Psoas muscle (tissue), 8 donors: ENCODE measurements at places on chromosomes 2 and 18. TPM values are rescaled to one million over a fixed set of nuclear protein-coding genes. Genes with fewer than 3 reads are reported as not detected.
A peak's percentile ranks its signal among the peaks of the same experiment; 100 is the strongest.

GALM gene
- total RNA-seq: 16.1 TPM

- peak; percentile 73 for DNase-seq
Measured at GRCh38 chr2:232632904-232633412, 446 bp upstream of the EFHD1 start.

DNA sequence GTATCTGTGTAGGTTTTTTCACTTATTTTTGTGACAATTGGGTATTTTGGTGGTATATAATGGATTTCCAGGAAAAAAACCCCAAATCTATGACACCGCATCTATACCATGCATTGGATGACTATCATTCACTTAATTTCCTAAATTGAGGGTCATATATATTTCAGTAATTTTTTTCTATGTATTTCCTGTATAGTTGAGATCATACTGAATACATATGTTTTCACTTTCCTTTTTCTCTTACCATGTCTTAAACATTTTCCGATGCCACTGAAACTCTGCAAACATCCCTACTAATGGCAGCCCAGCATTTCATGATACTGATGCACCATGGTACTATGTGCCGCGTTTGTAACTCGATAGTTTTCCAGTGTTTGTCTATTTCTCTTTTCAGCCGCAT lies 40.4 kb downstream of the CDKL4 start:
- no peak for DNase-seq

GRCh38 chr2:111898703-111899514 lies 502 bp downstream of the MERTK start:
- DNase-seq: peak; percentile 63
